ENCODE measurements at places on chromosomes 6 and 20. TPM values are rescaled to one million over a fixed set of nuclear protein-coding genes. Genes with fewer than 3 reads are reported as not detected.
A peak's percentile ranks its signal among the peaks of the same experiment; 100 is the strongest.

GRCh38 chr6:144785056-144785455, 499.9 kb downstream of the UTRN start:
- DNase-seq = no peak
- H3K4me1 ChIP-seq = no peaks in the 10 kb centered on the region
- no peaks in the 10 kb centered on the region for H3K27me3 ChIP-seq
- peaks cover 24% of the 10 kb centered on the region for H3K36me3 ChIP-seq
- H3K4me3 ChIP-seq = no peak overlapping the region

DNA sequence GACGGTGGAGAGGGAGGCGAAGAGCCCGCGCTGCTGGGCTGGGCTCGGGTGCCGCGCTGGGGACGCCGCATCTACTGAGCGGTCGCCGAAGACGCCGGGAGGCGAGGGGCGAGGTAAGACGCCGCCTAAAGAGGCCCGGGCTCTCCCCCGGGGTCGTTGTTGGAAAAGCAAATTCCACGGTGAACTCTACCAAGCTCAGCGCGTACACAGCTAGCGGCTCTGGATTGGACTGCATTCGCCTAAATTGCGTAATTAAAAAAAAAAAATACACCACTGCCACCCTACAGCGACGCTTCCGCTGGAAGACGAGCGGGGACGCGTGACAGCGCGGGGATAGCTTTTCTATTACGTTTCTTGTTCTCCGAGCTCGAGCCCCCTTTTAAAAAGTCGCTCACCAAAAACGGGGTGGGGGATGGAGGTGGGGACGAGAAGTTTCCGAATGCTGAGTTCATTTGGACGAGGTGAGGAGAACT, 92.0 kb upstream of the PRDM1 start:
- H3K27ac ChIP-seq = peak overlapping the region; percentile 80
- H3K36me3 ChIP-seq = peaks cover 2% of the 10 kb centered on the region
- peaks cover 40% of the 10 kb centered on the region for H3K4me1 ChIP-seq
- H3K27me3 ChIP-seq = peaks cover 58% of the 10 kb centered on the region
- peak overlapping the region; percentile 82 for H3K4me3 ChIP-seq
- peak; percentile 66 for DNase-seq

DNA sequence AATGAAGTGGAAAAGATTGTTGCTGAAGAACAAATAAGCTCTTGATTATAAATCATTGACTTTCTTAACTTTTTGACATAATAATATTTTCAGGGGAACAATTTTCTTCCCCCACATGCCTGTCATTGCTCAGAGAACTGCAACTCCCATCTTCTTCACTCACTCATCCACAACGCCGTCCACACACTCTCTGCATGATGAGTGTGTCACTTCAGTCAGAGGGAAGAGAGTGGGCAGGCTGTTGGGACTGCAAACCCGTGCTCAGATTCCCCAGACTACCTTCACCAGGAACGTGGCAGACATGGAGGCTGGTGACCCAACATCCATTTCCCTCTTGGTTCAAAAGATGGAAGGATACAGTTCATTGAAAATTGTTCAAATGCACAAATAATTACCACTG, 650.8 kb downstream of the PRKN start:
- no peaks in the 10 kb centered on the region for H3K36me3 ChIP-seq
- DNase-seq = no peak
- H3K4me3 ChIP-seq = no peak overlapping the region
- H3K27ac ChIP-seq = no peak overlapping the region

DNA sequence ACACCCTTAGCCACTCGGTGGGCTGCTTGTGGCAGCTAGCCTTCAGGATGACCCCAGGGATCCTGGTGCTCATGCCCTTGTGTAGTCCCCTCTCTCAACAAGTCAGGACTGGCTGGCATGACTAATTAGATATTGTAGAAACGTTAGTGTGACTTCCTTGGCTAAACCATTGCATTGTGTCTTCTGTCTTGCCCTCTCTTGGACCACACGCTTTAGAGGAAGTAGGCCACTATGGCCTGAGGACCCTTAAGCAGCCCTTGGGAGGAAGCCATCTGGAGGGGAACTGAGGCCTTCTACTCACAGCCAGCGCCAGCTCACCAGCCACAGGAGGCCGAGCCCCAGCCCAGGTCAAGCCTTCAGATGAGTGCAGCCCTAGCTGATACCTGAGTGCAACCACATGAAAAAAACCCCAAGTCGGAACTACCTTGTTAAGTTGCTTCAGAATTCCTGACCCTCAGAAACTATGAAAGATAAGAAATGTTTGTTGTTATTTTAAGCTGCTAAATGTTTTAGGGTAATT, 10.1 kb downstream of the ANGPT4 start:
- H3K27me3 ChIP-seq = no peaks in the 10 kb centered on the region
- H3K4me3 ChIP-seq = no peak overlapping the region
- H3K27ac ChIP-seq = no peak overlapping the region
- H3K36me3 ChIP-seq = no peaks in the 10 kb centered on the region

GRCh38 chr20:63246490-63247288, 7.6 kb downstream of the NKAIN4 start:
- H3K4me1 ChIP-seq = no peaks in the 10 kb centered on the region
- peaks cover 2% of the 10 kb centered on the region for H3K27me3 ChIP-seq
- no peak overlapping the region for H3K4me3 ChIP-seq
- no peaks in the 10 kb centered on the region for H3K36me3 ChIP-seq
- H3K27ac ChIP-seq = no peak overlapping the region

GRCh38 chr20:17659801-17660200, 22.2 kb downstream of the RRBP1 start:
- H3K4me3 ChIP-seq = no peak overlapping the region
- peaks cover 44% of the 10 kb centered on the region for H3K4me1 ChIP-seq
- H3K27ac ChIP-seq = no peak overlapping the region
- peaks cover 47% of the 10 kb centered on the region for H3K36me3 ChIP-seq
- H3K27me3 ChIP-seq = no peaks in the 10 kb centered on the region
- no peak for DNase-seq

DNA sequence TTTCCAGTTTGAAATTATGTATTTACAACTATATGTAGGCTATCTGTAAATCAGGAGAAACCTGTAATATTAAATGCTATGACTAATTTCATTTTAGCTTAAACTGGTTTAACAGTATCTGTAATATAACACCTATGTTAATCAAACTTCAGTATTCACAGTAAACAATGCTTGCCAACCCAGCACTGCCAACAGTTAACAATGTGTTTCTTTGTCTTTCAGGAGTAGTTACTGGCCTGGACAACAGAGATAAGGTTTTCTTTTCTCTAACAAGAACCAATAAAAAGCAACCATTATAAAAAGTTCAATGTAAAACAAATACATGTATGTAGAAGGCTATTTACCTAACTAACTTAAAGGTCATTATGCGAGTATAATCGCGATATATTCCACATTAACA, 158.8 kb downstream of the CDK19 start:
- no peaks in the 10 kb centered on the region for H3K27me3 ChIP-seq
- peaks cover 7% of the 10 kb centered on the region for H3K36me3 ChIP-seq
- peaks cover 1% of the 10 kb centered on the region for H3K4me1 ChIP-seq
- DNase-seq = no peak

DNA sequence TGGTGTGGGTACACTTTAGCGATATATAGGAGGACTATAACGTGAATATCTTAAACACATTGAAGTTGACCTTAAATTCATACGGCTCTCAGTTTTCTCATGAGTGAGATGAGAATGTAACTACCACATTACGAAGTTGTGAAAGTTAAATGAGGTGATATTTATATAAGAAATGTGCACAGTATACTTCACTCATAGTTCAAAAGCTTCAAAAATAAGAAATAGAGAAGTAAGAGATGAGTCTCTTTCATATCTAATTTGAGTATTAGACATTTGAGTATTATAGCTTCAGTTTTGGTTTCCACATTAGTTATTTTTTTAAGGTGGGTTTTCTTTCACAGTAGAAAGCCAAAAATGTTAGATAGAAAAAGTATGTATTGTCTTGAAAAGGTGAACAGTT, 183.3 kb downstream of the NKAIN2 start:
- no peak overlapping the region for H3K27ac ChIP-seq
- no peaks in the 10 kb centered on the region for H3K27me3 ChIP-seq
- H3K4me1 ChIP-seq = no peaks in the 10 kb centered on the region
- DNase-seq = no peak

DNA sequence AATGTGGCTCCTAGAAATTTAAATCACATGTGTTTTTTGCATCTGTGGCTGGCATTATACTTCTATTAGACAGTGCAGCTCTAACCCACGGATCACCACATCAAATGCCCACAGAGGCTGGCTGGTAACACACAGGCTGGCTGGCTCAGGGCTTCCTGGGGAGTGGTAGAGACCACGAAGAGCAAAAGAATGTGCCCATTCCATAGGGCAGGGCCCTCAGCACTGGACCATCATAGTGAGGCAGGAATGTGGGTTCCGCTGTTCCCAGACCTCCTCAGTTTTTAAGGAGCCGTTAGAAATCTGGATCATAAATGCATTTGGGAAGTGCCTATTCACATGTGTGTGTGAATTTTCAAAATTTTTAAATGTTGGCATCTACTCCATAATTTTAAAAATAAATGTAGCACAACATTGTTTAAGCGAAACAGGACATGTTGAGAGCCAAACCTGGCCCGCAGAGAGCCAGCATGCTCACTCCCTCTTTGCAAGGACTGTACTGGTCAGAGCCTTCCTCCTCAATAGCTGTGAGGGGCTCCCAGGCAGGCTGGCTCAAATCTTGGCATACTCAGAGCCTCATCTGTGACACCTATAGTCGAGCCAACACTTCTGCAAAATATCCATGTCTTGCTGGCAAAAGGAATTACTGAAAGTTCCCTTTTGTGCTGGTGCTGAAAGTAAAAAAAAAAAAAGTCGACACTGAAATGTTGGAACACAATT, 190.5 kb downstream of the FNDC1 start:
- H3K4me3 ChIP-seq = no peak overlapping the region
- peaks cover 3% of the 10 kb centered on the region for H3K27me3 ChIP-seq

DNA sequence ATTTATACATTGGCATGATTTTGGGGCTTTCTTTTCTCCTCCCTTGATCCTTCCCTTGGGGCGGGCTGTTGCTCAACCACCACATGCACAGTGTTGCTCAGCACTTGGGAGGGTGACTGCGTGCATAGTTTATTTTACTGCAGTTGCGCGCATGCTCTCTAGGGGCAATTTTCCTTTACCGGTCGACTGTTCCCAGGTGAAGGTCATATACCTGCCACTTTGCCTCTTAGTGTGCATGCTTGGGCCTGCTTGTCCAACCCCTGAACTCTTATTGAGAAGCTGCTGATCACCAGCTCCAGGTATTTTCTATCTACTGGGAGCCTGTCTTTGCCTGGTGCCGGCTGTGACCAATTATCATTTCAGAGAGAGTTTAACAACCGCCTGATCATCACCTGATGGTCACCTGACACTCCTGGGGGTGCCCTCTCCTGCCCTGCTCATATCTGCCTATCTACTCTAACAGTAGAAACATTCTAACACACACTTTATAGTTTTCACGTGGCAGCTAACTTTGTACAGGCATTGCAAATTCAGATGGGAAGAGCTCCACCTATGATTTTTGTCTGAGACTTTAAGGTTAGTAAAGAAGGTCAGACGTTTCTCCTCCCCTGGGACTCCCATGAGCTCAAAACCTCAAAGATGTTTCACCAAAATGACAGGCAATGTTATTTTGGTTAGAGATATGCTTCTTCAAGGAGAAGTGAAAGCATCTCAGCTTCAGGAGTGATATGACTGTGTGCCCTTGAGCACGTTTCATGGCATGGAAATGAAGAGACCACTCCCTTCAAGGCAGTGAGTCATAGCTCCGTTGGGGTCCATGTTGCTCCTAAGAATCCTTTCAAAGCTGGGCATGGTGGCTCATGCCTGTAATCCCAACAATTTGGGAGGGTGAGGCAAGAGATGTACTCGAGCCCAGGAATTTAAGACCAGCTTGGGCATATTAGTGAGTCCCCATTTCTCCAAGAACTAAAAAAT, 227.5 kb upstream of the MYLIP start:
- peaks cover 7% of the 10 kb centered on the region for H3K4me1 ChIP-seq
- no peak overlapping the region for H3K4me3 ChIP-seq
- peak overlapping the region; percentile 32 for H3K27ac ChIP-seq
- DNase-seq = peak; percentile 29

DNA sequence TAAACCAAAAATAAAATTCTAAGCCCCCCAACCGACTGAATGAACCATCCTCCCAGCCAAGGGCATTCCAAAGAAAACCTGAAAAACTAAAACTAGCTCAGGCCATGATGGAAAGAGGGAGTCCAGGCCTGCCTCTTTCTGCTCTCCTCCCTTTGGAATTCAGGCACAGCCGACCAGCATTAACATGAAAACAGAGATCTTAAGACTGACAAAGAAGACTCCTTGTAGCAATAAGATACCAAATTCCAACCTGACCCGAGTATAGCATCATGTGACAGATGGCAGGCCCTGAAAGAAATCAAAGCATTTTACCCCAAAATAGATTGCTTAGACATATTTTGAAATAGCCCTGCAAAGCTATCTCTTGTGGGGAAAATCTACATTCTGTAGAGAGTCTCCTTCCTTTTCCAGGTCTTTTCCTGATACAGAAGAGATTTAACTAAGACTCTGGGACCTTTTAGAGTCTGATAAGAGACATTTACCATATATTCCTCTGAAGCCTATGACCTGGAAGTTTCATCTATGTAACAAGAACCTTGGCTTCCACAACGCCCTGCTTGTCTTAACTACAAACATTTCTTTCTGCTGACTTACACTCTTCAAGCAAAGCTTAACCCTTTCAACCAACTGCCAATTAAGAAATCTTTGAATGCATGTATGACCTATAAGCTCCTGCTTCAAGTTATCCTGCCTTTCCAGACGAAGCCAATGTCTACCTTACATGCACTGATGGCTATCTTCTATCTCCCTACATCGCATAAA, 22.2 kb upstream of the TXLNB start:
- no peak overlapping the region for H3K4me3 ChIP-seq
- peaks cover 5% of the 10 kb centered on the region for H3K36me3 ChIP-seq
- H3K27ac ChIP-seq = no peak overlapping the region
- no peak for DNase-seq
- peaks cover 9% of the 10 kb centered on the region for H3K4me1 ChIP-seq
- H3K27me3 ChIP-seq = no peaks in the 10 kb centered on the region

DNA sequence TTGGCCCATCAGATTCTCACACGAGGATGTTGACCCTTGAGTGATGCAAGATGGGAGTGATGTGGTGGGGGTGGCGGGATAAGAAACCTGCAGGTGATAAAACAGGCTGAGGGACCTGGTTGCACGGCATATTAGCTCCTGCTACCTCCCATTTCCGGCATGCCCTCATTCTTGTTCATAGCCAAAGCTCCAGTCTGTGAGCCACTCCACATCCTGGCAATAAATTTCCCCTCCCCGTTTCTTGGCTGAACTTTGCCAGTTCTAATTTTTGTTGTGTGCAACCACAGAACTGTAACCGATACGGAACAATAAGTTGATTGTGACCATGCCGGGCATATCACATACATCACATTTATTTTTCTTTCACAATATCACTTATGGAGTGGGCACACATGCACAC, 41.6 kb upstream of the NFATC2 start:
- H3K27ac ChIP-seq = no peak overlapping the region
- no peaks in the 10 kb centered on the region for H3K36me3 ChIP-seq
- peaks cover 5% of the 10 kb centered on the region for H3K27me3 ChIP-seq
- peaks cover 10% of the 10 kb centered on the region for H3K4me1 ChIP-seq
- no peak for DNase-seq
- no peak overlapping the region for H3K4me3 ChIP-seq

- H3K4me3 ChIP-seq = no peak overlapping the region
- no peak overlapping the region for H3K27ac ChIP-seq
- no peaks in the 10 kb centered on the region for H3K36me3 ChIP-seq
These were observed 26.4 kb upstream of the PHF3 start for GRCh38 chr6:63609231-63609630.

GRCh38 chr6:140370976-140371870, 996.8 kb upstream of the CITED2 start:
- H3K27ac ChIP-seq = no peak overlapping the region
- H3K4me3 ChIP-seq = no peak overlapping the region
- H3K36me3 ChIP-seq = no peaks in the 10 kb centered on the region
- H3K4me1 ChIP-seq = no peaks in the 10 kb centered on the region

RCAN2 gene
- not detected for total RNA-seq

TENT5A gene
- total RNA-seq = 1.9 TPM

GPX5 gene
- total RNA-seq = not detected

FIG4 gene
- 10.8 TPM for total RNA-seq

UST gene
- 0.16 TPM for total RNA-seq

Measured in activated CD8-positive, alpha-beta T cell treated with anti-CD3 and anti-CD28 coated beads, Interleukin-2, amount 10 ng/mL, durations not matched to agents 7 days and 5 days (primary cell).